Activated CD8-positive, alpha-beta memory T cell treated with anti-CD3 and anti-CD28 coated beads for 1 hour (primary cell): ENCODE measurements at places on chromosomes 3 and 15.

DNA sequence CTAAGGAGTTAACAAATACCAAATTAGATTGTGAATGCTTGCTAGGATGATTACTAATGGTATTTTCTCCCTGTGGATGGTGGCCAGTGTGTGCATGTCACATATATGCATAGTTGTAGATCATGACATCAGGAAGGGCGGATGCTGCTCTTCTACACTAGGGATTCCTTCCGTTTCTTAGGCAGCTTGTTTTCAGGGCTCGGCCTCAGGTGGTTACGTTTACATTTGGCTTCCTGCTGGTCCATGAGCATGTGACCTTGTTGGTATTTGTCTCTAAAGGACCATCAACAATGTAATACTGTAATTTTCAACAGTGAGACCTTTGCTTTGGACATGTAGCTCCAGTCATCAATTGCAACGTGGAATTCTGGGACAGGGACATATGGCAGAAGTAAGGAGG, 221.4 kb downstream of the NR1D2 start:
- no peak for DNase-seq

GRCh38 chr3:101513419-101513986, 491 bp upstream of the SENP7 start:
- no peak for DNase-seq

GRCh38 chr15:92033723-92034122, 180.2 kb downstream of the SLCO3A1 start:
- no peak for DNase-seq

- no peak for DNase-seq
Observed at GRCh38 chr3:46881596-46882376, 4.3 kb downstream of the PTH1R start.

- no peak for DNase-seq
Observed at GRCh38 chr3:64341296-64341695, 116.0 kb upstream of the PRICKLE2 start.

- no peak for DNase-seq
Observed at GRCh38 chr3:64705946-64706345, 18.1 kb upstream of the ADAMTS9 start.
